ENCODE measurements at places on chromosomes 3 and 15. TPM values are rescaled to one million over a fixed set of nuclear protein-coding genes. Genes with fewer than 3 reads are reported as not detected.

KCNH8 gene
- not detected for total RNA-seq

DNASE1L3 gene
- not detected for total RNA-seq

ZSCAN29 gene
- 9.2 TPM for total RNA-seq

CLDN11 gene
- 272 TPM for total RNA-seq

RAD54L2 gene
- total RNA-seq, result 7.6 TPM

NOX5 gene
- total RNA-seq, result not detected

THPO gene
- total RNA-seq, result not detected

SPSB4 gene
- not detected for total RNA-seq

GATM gene
- total RNA-seq, result 0.15 TPM

EPHA6 gene
- total RNA-seq, result 0.17 TPM

UPK1B gene
- total RNA-seq, result not detected

SIDT1 gene
- not detected for total RNA-seq

P2RY1 gene
- 0.30 TPM for total RNA-seq

GOLGA6L4 gene
- 0.59 TPM for total RNA-seq

XCR1 gene
- total RNA-seq, result not detected

NEIL1 gene
- 2.1 TPM for total RNA-seq

SLC27A2 gene
- total RNA-seq, result 0.50 TPM

AADAC gene
- total RNA-seq, result not detected

PAK6 gene
- 3.5 TPM for total RNA-seq

PLSCR5 gene
- not detected for total RNA-seq

ISL2 gene
- 1.6 TPM for total RNA-seq

NMNAT3 gene
- 0.84 TPM for total RNA-seq

GRAMD2A gene
- total RNA-seq, result 1.5 TPM

INSYN1 gene
- 0.30 TPM for total RNA-seq

GABRG3 gene
- total RNA-seq, result not detected

PARP15 gene
- total RNA-seq, result under 0.01 TPM

CELF6 gene
- total RNA-seq, result not detected

COMMD2 gene
- 24.9 TPM for total RNA-seq

ROBO2 gene
- 0.45 TPM for total RNA-seq

OPA1 gene
- total RNA-seq, result 33.1 TPM

PKM gene
- 1,402 TPM for total RNA-seq

ARMC8 gene
- total RNA-seq, result 39.4 TPM

TMEM108 gene
- 0.89 TPM for total RNA-seq

RBPMS2 gene
- 0.59 TPM for total RNA-seq

NRG4 gene
- not detected for total RNA-seq

CEMIP gene
- total RNA-seq, result 2.7 TPM

HDGFL3 gene
- 50.6 TPM for total RNA-seq

AMT gene
- total RNA-seq, result 2.5 TPM

ARL6 gene
- 5.7 TPM for total RNA-seq

C3orf80 gene
- not detected for total RNA-seq

ECT2 gene
- 57.0 TPM for total RNA-seq

FRMD5 gene
- 0.84 TPM for total RNA-seq

BTD gene
- 12.8 TPM for total RNA-seq

CLPX gene
- total RNA-seq, result 19.5 TPM

SLC6A1 gene
- not detected for total RNA-seq

CAND2 gene
- 6.6 TPM for total RNA-seq

LYZL4 gene
- total RNA-seq, result not detected

GCNT3 gene
- total RNA-seq, result not detected

TRPM1 gene
- not detected for total RNA-seq

ARPIN gene
- 14.8 TPM for total RNA-seq

COL6A5 gene
- not detected for total RNA-seq

NDN gene
- 93.0 TPM for total RNA-seq

IRAK2 gene
- total RNA-seq, result 3.0 TPM
